ENCODE measurements at places on chromosomes 1 and 21.

- DNase-seq, result no peak
Observed at GRCh38 chr1:43912607-43913006, 21.0 kb upstream of the ARTN start.

GRCh38 chr21:35159881-35160280 lies 110.8 kb upstream of the RUNX1 start:
- DNase-seq, result no peak

DNA sequence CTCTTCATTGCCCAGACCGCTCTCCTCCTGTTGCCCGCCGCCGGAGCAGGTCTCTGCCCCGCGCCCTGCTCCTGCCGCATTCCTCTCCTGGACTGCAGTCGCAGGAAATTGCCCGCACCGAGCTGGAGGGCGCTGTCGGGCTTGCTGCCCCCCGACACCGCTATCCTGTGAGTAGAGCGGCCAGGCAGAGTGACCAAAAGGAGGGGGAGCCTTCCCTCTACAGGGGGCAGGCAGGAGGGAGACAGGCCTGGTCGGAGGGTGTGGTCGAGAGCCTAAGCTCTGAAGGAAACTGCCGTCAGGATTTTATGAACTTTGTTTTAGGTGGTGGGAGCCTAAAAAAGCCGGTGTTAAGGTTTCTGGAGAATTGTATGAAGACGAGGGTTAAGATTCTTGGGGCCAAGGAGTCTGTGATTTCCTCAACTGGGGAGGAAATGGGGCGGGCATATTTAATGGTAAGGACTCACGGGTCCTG lies 517 bp downstream of the LRIG2 start:
- no peak for DNase-seq

DNA sequence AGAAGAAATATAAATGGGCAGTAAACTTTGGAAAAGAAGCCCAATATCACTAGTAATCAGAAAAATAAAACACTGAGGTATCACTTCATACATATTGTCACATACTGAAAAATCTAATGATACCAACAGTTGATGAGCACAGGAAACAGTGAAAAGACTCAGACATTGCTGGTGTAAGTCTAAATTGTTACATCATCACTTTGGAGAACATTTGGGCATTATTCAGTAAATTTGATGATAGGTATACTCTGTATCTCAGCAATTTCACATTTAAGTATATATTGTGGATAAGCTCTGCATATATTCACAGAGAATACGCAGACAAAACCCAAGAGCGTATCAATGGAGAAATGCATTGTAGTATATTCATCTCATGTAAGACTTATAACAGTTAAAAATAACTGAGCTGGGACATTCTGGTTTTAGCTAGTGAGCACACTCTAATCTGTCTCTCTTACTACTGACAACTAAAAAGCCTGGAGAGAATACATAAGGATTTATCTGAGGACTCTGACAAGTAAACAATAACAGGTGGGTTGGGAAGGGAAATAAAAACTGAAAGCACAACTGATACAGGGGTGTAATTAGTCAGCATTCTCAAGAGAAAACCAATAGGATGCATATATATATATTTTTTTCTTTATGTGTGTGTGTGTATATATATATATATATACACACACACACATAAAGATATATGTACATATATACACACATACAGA lies 212.7 kb upstream of the JUN start:
- no peak for DNase-seq

DNA sequence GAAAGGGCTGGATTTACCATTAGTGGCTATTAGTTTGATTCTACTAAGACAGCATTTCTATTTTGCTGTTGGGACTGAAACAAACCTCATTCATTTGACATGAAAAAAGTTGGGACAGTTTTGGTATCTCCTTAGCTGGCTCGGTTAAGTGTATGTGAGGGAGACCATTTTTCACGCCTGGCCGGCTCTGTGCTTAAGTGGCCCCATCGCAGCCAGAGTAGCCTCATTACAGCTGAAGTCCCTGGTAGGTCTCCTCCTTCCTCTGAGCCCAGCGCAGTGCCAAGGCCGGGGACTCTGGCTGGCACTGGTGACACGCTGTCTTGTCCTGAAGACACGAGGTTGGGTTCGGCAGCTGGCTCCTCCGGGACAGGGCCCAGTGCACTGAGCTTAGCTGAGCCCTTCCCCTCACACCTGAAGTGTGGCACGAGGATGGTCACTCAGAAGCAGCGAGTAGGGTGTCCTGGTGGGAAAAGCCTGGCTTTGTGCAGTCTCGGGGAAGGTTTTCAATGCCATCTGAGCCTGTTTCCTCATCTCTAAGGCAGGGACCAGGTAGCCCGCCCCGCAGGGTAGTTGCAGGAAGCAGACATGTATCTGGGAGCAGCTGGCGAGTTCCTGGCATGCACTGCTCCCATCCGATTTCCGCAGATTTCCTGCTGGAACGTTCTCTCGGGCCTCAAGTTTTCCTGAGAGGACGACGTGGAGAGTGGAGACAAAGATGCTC lies 196.5 kb downstream of the DYRK1A start:
- no peak for DNase-seq

DNA sequence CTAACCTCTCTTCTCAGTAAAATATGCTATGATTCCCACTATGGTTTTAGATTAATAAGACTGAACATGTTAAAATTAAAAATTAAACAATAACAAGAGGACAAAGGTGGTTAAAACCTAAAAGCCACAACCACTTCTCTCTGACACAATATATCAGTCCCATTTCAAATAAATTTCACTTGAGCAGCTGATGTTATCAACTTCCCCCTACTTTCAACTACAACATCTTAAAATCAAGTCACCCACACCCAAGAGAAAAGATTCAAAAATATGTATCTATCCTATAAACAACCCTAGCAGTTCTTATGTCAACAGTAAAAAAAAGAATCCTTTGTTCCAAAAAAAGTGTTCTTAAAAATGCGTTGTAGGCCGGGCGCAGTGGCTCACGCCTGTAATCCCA lies 7.5 kb downstream of the PUM1 start:
- no peak for DNase-seq

DNA sequence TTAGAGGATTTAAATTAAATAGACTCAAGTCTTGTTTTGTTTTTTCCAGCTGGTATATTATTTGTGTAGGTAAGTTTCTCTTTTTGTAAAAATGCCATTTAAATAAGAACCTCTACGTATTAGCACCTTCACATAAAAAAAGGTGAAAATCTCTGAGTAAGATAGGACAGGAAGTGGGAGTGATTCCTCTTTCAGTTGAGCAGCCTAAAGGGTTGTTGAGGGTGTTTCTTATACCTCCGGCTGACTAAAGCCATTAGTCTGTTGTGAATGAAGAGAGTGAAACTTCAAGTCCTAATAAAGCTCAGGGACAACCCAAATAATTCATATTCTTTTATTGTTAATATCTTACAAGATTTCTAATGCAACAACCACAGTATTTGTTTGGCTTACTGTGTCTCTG lies 188.7 kb downstream of the CHRM3 start:
- DNase-seq, result no peak

Data from right kidney (tissue), 9 donors.